Fibroblast of villous mesenchyme (primary cell): ENCODE measurements at places on chromosomes 4 and X.
A peak's percentile ranks its signal among the peaks of the same experiment; 100 is the strongest.

DNA sequence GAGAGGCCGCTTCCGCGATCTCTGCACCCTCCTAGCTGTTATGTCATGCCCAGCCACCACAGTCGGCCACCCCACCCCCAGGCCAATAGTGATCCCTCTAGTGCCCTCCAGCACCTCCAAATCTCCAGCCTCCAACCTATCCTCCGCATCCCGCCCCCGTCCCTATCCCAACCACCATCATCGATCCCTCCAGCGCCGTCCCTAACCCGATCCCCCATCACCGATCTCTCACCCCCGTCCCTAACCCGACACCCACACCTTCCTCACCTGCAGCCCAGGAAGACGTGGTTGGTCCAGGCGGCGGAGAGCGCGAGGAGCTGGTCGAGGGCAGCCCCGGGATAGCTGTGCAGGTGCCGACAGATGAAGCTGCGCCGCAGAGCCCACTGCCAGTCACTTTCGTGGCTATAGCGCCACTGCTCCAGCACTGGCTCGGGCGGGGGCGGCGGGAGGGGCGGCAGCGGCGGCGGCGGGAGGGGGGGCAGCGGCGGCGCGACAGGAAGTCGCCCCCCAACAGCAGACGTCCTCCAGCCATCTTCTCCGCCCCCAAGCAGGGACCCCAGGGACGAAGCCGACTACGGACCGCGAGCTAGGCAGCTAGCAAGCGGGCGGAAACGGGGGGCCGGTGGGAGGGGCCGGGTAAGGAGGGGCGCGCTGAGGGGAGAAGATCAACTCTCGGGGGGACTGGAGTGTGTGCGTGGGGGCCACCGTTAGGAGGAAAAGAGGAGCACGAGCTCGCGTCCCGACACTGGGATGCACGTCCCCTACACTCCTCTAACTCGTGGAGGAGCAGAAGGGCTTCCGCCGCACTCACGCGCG lies 552 bp downstream of the NKRF start:
- no peak for DNase-seq

DNA sequence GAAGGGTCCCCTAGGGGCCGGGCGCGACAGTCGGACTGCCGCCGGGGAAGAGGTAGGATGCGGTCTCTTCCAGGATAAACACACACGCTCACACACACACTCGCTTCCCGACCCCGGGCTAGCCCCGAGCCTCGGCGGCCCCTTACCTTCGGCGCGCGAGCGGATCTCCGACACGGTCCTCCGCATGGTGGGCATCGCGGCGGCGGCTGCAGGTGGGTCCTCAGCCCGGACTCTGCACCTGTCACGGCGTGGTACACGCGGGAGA lies 294 bp downstream of the ATP8A1 start:
- no peak for DNase-seq

DNA sequence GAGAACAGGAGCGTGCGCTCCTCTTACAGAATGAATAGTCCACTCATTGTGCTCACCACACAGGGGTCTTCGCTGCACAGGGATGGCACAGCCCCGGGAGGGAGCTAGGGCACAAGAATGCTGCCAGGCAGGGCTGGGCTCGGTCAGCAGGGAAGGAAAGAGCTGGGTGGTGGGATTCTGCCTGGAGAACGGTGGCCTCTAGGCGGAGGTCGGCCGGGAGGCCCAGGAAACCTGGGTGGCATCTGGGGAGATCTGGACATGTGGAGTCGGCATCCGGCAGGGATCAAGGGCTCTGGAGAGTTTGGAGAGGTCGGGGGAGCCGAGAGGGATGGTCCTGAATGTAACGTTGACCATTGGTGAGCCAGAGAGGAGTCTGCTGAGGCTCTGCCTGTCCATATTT lies 46.5 kb upstream of the PSAPL1 start:
- no peak for DNase-seq

DNA sequence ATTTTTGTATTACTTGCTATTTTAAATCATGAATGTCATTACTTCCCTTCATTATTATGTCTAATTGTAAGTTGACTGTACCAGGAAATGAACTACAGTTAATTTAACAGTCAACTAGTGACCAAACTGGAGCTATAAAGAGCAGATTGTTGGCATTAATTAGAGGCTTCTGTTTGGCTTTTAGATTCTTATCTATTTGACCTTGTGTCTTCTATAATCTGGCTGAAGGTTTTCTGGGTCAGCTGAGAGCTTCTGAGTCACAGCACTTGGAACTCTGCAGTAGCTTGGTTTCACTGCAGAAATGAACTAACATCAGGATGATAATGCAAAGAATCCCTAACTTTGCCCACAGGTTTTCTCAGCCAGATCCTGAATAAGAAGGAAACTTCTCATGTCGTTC lies 169.2 kb upstream of the LEF1 start:
- peak; percentile 79 for DNase-seq

GRCh38 chr4:45155081-45155777 lies 428.9 kb upstream of the GNPDA2 start:
- DNase-seq = no peak
